CD4-positive, alpha-beta T cell treated with Interleukin-10 for 1 hour (primary cell): ENCODE measurements at places on chromosomes 2 and 18.

DNA sequence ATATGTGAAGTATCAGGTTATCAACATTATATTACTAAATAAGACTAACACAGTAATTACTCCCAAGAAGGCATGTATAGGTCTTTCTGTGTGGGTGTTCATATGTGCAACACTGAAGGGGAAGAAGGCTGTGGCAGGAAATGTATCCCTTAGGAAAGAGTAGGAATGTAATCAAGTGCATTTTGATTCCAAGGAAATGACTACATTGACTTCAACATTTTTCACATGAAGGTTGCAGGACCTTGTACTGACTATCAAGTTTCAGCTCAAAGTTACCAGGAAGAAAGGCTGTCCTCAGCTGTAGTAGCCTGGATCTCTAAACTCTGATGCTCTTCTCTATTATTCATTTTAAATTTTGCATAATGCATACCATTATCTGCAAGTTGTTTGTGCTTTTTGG, 680.8 kb downstream of the NYAP2 start:
- no peak for DNase-seq

- no peak for DNase-seq
Measured at GRCh38 chr18:43277164-43277600, at the start of gene SYT4. Gene SYT4, minus strand, starts transcription at chr18:43277490. Its CDS starts 209 bp downstream, at chr18:43277281.

DNA sequence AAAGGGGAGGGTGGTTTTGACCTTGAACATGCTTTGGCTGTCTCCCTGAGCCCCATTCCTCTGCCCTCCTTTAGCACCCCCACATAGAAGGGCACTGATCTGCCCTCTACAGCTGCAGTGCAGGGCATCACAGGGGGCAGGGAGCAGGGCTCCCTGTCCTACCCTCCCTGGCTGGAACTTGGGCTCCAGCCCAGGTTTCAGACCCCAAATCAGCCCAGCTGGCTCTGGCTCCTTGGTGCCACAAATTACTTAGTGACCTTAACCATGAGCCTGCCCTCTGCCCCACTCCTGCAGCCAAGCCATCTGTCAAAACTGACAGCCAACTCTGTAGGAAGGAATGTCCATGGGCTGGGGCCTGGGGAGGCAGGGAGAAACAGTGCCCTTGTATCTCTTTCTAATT, 105.6 kb downstream of the MAPK4 start:
- DNase-seq = no peak

DNA sequence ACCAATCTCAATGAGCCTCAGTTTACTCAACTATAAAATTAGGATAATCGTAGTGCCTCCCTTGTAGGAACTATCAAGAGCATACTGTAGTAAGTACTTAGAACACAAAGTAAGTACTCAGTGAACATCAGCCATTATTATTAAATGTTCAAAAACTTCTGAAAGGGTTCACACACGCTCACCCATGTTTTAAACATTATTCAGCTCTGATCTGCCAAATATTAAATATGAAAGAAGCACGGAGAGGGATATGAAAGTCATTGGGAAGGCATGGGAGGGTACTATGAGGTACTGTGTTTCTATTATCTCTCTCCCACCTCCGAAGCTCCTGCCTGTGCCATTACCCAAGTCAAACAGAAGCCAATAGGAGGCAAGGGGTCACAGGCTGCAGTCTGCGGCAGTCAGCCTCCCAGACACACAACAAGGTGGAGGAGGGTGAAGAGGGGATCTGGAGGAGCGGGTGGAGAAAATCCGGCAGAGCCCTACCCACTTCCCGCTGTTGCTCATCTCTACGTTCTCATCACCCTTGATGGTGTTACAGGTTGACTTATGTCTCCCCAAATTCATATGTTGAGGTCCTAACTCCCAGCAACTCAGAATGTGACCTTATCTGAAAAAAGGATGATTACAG, 2.0 kb upstream of the TBC1D8 start:
- no peak for DNase-seq

DNA sequence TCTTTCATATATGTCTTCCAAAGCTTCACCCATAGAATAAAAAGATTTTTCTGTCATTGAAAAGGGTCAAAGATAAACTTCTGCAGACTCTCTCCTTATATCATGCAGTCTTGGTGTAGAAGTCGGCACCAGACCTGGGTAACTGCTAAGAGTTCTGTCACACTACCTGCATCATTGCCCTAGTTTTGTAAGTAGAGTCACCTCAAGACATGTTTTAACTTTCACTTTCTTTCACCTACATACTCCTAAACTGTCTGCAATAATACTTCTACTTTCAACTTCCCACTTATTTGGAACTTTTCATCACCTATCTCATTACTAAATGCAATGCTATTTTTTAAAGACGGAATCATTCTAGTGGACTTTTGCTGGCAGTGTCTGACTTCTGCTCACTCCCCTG, 475.6 kb upstream of the VRK2 start:
- no peak for DNase-seq

GRCh38 chr2:56234241-56234640, 50.5 kb downstream of the CCDC85A start:
- DNase-seq = no peak

GRCh38 chr2:201523506-201523905, 72.0 kb downstream of the STRADB start:
- no peak for DNase-seq

DNA sequence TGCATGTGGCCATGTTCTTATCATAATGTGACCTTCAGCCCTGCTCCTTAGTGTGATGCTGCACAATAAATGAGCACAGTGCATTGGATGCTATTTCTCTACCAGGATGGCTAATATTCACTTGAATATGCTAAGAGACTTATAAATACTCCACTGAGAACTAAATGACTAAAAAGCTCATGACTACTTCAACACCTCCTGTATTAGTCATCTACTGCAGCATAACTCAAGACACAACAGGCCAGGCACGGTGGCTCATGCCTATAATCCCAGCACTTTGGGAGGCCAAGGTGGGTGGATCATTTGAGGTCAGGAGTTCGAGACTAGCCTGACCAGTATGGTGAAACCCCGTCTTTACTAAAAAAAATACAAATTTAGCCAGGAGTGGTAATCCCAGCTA, 213.4 kb downstream of the RND3 start:
- DNase-seq = no peak

- DNase-seq = no peak
Measured at GRCh38 chr2:233059547-233059796, 670 bp upstream of the INPP5D start.

GRCh38 chr2:45821558-45822271, 170.2 kb downstream of the PRKCE start:
- no peak for DNase-seq

DNA sequence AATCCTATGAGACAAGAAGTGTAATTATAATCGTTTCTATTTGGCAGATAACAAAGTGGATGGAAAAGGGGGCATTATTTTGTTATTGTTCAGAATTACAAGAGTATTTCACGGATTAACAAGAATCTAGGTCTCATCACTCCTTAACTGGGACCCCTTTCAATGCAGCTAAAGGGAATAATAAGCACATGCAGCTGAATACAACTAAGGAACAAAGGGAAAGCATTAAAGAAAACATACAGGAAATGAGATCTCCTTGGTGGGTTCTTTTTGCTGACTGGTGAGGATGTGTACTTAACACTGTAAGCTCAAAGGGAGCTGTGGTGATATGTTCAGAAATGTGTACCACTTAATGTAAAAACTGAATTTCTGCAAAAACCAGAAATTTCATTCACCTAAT, 140.5 kb upstream of the WDSUB1 start:
- no peak for DNase-seq

DNA sequence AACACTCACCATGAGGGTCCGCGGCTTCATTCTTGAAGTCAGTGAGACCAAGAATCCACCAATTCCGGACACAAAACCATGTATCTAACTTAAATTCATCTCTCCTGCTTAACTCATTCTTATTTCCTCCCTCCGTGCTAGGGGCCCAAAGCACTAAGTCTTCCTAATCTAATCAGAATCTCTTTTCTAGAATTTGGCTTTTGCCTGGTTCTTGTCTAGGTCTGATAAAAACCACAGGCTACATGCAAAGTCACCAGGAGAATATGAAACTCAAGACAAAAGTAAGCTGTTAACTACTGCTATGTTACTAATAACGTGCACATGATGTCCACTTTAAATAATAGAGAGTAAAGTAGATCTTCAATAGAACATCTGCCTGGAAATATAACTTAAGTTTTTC, 69.9 kb downstream of the TRIP12 start:
- no peak for DNase-seq

DNA sequence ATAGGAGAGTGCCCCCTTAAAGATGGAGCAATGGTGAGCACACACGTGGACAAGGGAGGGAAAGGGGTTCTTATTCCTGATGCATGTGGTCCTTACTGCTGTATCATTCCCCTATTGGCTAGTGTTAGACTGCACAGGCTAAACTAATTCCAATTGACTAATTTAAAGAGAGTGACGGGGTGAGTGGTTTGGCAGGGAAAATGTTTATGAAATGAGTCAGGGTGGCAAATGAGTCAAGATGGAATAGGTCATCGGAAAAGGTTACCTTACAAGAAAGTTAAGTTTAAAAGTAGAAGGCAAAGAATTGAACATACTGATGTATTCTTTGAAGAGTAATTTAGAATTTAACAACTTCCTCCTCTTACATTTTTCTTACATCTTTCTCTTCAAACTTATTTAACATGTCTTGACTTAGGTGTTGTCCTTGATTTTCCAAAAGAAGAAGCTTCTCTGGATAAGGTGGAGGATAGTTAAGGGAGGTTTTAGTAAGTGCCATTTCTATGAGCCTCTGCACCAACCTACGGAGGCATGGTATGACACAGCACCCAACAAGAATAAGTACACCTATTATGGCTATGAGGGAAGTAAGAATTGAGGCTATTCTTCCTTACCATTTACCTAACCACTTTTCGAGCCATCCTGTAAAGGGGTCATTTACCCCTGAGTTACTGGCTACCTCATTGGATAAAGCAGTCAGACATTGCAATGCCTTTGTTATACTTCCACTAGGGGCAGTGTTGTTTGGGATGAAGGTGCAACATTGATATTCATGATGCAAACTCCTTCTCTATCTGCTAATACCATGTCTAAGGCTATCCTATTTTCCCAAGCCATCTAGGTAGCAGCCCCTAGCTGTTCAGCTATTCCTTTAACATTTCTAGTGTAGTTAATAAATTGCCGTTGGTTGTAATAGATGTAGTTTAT, 1345.8 kb upstream of the LRRTM1 start:
- DNase-seq = no peak

DNA sequence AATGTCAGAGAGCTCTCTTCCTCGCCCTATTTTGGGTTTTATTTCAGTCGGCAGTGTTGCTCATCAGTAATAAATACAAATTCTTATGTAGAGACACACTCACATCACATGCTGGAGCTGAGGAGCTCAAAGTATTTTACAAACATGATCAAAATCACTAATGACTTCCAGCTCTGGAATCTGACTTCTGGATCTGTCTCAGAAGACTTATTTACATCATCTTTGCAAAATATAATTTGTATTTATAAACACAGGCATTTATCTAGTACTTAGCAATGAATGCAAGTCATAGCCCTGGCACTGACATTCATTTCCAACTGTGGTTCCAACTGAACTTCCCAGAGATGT, 327.1 kb downstream of the NCKAP5 start:
- no peak for DNase-seq

DNA sequence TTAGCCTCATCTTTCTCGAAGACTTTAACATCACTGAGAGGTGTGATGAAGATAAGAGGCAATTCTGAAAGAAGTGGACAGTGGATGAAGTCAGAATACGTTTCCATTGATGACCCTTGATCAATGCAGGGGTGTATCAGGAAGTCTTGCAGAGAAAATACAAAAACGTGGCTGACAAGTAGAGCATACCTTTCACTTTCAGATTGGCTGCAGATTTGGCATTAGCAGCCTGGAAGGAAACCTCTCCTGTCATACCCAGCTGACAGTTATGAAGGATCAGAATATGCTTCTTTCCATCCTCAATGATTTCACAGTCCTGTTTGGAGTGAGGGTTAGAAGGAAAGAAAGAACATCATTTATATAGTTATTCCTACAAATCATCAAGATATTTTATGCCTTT, 152.5 kb downstream of the PLEKHA3 start:
- no peak for DNase-seq

DNA sequence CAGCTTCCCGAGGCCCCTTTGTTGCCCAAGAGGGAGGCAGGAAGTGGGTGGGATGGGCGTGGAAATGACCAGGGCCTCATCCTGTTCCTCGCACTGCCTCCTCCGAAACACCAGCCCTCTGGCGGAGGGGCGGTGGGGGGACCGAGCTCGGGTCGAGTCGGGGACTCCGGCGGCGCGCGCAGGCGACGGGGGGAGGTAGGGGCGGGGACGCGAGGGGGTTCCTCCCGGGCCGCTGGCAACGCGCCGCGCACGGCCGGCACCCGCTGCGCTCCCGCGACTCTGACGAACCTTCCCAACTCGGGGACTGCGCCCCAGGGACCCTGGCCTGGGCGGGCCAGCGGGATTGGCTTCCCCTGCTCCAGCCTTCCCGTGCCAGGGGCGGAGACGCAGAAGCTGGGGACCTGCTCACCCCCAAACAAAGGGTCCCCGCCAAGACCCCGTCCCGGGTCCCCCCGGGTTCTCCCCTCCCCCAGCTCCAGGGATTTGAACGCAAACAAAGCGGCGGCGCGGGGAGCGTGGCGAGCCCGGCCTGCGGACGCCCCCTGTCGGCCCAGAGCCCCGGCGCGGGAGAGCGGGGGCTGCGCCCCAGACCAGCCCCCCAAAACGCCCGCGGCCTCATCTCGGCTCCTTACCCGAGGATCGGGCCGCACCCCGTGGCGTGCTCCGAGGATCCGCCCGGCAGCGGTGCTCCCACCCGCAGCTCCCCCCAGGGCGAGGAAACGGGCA, 1.2 kb downstream of the SEMA4C start:
- peak; percentile 67 for DNase-seq

DNA sequence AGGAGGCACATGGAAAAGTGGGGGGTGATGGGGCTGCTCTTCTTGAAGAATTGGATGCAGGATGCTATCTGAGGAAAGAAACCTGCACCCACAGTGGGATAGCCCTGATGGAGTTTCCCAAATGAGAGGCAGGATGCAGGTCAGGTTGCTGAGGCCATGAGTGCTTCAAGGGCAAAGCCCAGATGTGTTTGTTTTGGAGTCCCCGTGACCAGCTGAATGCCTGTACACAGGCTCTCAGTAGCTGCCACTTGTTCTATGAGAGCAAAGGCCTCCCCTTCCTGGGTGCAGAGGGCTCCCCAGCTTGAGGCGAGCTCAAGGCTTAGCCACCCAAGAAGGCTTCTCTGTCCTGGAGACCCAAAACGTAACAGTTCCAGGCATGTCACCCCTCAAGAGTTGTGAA, 192.7 kb downstream of the SEPTIN10 start:
- DNase-seq = no peak

DNA sequence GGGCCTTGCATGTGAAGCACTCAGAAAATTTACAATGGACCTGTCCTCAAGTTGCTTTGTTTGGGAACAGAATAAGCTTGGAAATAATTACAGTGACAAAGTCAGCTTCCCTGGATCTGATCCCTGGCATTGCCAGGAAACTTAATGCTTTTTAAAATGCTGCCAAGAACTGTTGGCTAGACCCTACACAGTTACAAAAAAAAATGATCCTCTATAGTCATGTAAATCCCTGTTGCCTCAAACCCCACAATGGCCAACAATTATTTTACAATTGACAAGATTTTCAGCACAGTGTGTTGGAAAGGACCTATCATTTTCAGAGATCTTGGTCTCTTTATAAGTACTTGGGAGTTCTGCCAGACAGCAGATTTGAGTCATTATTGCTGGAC, 470.4 kb upstream of the ACVR2A start:
- DNase-seq = no peak

GRCh38 chr2:134295441-134295840, 41.6 kb downstream of the MGAT5 start:
- no peak for DNase-seq

- no peak for DNase-seq
Measured at GRCh38 chr2:158518084-158518483, 61.3 kb downstream of the PKP4 start.

GRCh38 chr2:216499641-216500218, 1.1 kb downstream of the RPL37A start:
- no peak for DNase-seq
